Stomach (tissue), 19 donors: ENCODE measurements at places on chromosomes 16 and 17.
A peak's percentile ranks its signal among the peaks of the same experiment; 100 is the strongest.

DNA sequence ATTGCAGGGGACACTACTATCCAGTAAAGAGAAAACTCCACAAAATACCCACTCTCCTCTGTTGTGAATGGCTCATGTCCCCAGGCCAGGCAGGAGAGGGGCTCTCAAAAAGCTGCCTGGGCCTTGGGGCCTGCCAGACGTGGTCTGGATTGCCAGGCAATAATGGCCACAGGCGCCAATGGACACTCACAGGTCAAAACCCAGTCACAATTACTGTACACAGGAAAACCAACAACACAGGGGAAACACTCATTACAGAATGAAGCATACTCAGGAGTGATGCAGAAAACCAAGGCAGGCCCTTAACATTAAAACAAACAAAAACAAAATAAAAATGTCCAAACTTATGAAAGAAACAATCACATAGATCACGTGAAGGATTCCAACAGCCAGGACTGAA is 35.1 kb upstream of the SREBF1 start:
- no peaks in the 10 kb centered on the region for H3K27me3 ChIP-seq
- H3K27ac ChIP-seq = no peak overlapping the region
- peaks cover 64% of the 10 kb centered on the region for H3K4me1 ChIP-seq
- no peak for DNase-seq
- peaks cover 20% of the 10 kb centered on the region for H3K36me3 ChIP-seq
- H3K4me3 ChIP-seq = no peak overlapping the region

DNA sequence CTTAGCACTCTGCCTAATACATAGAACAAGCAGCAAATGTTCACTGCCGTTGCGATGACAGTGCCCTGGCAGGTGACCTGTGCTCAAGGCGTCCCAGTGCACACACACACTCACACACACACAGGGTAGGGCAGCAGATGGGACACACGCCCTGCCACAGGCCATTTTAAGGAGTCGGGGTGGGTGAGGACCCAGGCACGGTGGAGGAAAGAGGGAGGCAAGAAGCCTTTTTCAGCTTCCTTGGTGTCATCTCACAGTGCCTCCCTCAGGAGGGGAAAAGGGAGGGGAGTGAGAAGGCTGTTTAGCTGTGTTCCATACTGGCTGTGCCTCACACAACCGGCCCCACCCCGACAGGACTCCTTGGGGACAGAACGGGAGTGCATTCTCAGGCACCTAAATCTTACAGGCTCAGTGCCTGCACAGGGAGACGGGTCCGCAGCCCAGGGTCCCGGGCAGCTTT is 1.5 kb downstream of the PITPNM3 start:
- peaks cover 83% of the 10 kb centered on the region for H3K4me1 ChIP-seq
- peak overlapping the region; percentile 74 for H3K4me3 ChIP-seq
- no peaks in the 10 kb centered on the region for H3K36me3 ChIP-seq
- H3K27ac ChIP-seq = peak overlapping the region; percentile 10
- DNase-seq = peak; percentile 42

GRCh38 chr17:52136166-52136565 is 22.3 kb downstream of the CA10 start:
- H3K36me3 ChIP-seq = no peaks in the 10 kb centered on the region
- H3K27me3 ChIP-seq = no peaks in the 10 kb centered on the region
- H3K4me1 ChIP-seq = no peaks in the 10 kb centered on the region
- peak; percentile 17 for DNase-seq
- no peak overlapping the region for H3K4me3 ChIP-seq
- H3K27ac ChIP-seq = no peak overlapping the region

GRCh38 chr16:80984124-80984892 is 22.4 kb downstream of the CMC2 start:
- no peaks in the 10 kb centered on the region for H3K27me3 ChIP-seq
- peaks cover 6% of the 10 kb centered on the region for H3K36me3 ChIP-seq
- H3K4me1 ChIP-seq = peaks cover 31% of the 10 kb centered on the region
- DNase-seq = no peak
- no peak overlapping the region for H3K27ac ChIP-seq
- no peak overlapping the region for H3K4me3 ChIP-seq

DNA sequence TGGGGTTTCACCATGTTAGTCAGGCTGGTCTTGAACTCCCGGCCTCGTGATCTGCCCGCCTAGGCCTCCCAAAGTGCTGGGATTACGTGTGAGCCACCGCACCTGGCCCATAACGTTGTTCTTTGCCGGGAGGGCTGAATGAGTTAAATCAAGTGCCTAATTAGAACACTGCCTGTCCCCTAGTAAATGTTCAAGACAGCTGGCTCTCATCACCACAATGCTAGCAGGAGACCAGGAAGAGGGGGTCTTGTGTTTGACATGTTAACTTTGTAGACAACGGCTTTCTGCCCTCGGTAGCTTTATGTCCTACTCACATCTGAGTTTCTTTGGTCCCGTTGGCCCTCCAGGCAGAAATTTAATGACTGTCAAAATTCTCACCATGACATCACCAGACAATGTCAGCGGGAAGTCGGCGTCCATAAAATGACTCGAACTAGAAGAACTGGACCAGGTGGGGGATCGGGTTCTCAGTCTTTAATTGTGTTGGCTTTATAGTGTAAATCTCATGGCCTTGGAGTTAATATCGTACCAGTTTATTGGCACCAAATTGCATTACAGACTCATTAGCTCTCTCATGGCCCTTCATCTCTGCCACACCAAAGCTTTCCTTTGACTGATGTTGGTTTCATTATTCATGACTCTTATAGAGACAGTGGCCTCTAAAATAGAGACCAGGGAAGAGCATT is 11.4 kb upstream of the ITPRIPL2 start:
- no peaks in the 10 kb centered on the region for H3K27me3 ChIP-seq
- no peak for DNase-seq
- no peaks in the 10 kb centered on the region for H3K36me3 ChIP-seq
- H3K4me3 ChIP-seq = no peak overlapping the region
- H3K27ac ChIP-seq = no peak overlapping the region
- H3K4me1 ChIP-seq = no peaks in the 10 kb centered on the region

GRCh38 chr16:57609541-57610401 is 18.7 kb upstream of the ADGRG1 start:
- H3K4me3 ChIP-seq = no peak overlapping the region
- peaks cover 52% of the 10 kb centered on the region for H3K4me1 ChIP-seq
- no peaks in the 10 kb centered on the region for H3K36me3 ChIP-seq
- H3K27ac ChIP-seq = peak overlapping the region; percentile 88

DNA sequence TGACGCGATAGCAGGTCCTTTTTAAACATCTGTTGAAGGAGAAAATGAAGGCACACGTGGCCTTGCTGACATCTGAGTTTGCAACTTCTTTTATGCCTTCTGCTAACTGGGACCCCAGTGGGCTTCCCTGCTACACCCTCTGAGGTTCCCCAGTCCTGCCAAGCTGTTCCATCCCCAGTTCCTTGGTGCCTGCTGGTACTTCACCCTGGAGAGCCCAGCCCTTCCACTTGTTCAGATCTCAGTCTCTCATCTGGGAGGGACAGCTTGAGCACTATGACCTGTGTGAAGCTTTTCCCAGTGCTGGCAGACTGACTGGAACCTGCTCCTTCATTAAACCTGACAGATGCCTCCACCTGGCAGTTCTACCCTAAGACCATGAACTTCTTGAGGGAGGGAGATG is 95.5 kb downstream of the WWOX start:
- H3K4me1 ChIP-seq = peaks cover 14% of the 10 kb centered on the region
- no peaks in the 10 kb centered on the region for H3K36me3 ChIP-seq
- no peak overlapping the region for H3K4me3 ChIP-seq
- no peaks in the 10 kb centered on the region for H3K27me3 ChIP-seq
- DNase-seq = no peak

DNA sequence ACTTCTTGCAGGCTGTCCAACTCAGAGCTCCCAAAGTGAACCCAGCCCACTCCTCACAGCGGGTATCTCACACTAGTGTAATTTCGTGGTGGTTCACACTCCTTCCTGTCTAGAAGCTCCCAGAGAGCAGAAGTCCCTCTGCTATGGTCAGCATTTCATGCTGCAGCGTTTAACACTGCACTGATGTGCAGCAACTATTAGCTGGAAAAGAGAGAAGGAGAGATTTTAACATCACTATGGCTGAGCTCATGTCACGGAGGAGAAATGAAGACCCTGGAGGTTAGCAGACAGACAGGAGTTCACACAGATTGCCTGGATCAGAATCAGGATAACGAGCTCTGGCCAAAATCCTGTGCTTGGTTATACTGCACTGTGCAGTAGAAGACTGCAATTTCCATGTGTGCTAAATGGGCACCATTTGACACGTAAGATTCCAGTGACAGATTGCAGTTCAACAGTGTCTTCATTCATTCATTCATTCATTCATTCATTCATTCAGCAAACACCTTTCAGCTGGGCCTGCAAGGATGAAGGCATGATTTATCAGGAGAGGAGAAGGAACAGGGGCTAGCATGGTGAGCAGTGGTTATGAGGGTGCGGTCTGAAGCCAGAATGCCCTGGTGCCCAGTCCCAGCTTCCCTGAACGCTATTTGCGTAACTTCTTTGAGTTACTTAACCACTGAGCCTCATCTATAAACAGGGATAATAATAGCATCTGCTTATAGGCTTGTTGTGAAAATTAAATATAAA is 5.3 kb upstream of the CCL1 start:
- no peaks in the 10 kb centered on the region for H3K36me3 ChIP-seq
- no peak overlapping the region for H3K4me3 ChIP-seq
- H3K27ac ChIP-seq = no peak overlapping the region
- H3K4me1 ChIP-seq = no peaks in the 10 kb centered on the region
- DNase-seq = no peak
